ENCODE measurements at places on chromosomes 3 and 15.

DNA sequence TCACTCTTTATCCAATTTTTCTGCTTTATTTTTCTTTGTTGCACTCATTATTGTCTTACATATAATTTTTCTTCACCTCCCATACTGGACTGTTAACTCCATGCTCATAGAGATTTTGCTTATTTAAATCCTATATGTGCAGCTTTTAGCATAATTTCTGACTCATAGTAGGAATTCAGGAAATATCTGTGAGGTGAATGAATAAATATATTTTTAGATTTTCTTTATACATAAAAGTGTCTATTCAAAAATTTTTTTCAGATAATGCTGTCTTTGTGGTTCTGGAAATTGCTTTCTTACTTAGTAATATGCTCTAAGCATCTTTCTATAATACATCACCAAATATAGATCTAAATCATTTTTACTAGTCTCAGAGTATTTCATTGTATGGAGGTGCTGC, 191.8 kb upstream of the SUCLG2 start:
- DNase-seq, result no peak

DNA sequence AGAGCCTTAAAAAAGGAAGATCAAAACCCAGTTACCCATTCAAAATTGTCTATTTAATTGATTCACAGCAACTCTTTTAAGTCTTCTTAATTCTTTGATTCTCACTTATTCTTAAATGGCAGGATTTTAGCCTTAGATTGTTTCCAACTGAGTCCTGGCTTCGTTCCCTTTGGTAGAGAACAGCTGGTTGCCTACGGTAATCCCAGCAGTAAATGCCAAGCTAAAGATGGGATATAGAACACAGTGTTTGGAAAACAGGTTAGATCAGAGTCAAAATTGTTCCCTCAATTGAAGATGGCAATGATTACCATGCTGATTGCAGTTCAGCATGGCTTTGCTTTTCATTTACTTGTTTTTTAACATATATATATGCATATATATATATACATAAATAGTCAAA, 300.9 kb downstream of the PYDC2 start:
- DNase-seq, result no peak

GRCh38 chr15:82111918-82112317, 66.1 kb upstream of the MEX3B start:
- no peak for DNase-seq

GRCh38 chr15:75182187-75183131, 19.2 kb upstream of the C15orf39 start:
- DNase-seq, result no peak

DNA sequence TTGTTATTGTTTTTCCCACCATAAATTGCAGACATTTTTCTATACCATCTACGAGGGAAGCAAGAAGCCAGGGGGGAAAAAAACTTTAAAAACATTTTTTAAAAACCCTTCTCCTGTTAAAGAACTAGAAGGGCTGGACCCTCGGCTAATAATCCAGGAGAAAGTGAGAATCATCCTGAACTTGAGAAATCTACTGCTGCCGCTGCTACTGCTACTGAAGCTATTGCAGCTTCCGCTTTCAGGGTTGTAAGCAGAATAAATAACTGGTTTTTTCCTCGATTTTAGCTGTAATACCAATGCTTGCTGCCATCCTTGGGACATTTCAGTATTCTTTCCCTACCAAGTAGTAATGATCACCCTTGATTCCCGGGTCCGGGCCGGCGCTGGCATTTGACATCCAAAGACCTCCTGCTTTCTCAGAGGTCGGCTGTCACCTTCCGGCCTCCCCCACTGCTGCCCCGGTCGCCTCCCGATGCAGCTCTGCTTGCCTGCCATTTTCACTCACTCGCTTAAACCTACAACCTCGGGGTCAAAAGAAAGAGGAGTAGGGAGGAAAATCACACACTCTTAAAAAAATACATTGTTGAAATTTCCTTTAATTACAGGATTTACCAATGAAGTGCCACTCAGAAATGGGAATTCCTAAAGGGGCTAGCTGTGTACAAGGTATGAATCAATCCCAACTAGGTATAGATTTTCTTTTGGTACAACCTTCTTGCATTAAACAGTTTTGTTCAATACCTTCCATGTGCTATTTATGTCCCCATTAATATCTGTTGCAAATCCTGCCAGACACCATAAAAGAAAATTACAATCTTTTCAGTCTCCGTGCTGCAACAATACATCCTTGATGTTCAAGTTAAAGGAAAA, 674 bp upstream of the MECOM start:
- peak; percentile 59 for DNase-seq

DNA sequence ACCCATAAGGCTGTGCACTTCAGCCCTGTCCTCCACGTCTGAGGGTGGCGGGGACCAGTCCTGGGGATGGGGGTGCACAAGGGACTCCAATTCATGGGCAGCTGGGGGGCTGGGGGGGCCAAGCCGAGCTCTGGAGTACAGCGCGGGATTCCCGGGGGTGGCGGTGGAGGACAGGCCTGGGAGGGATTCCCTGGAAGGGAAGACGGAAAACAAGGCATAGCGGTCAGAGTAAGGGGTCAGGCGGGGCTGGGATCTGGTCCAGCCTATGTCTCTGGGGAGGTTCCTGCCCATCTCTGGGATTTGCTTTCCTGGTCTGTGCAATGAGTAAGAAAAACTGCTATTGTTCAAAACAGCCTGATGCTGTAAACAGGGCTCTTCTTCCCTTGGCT, 8.1 kb upstream of the IGDCC3 start:
- peak; percentile 79 for DNase-seq

DNA sequence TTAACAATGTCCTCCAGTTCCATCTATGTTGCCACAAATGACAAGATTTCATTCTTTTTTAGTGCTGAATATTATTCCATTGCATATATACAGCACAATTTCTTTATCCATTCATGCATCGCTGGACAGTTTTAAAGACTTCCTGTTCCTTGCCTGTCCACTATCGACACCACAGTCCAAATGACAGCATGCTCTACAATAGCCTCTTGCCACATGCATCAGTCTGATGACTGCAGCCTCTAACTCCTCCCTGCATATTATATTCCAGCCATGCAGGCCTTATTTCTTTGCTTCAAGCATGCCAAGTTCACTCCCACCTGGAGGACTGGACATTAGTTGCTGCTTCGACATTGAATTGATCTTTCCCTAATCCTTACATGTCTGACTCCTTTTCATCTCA, 306.2 kb downstream of the FOXP1 start:
- DNase-seq, result no peak

DNA sequence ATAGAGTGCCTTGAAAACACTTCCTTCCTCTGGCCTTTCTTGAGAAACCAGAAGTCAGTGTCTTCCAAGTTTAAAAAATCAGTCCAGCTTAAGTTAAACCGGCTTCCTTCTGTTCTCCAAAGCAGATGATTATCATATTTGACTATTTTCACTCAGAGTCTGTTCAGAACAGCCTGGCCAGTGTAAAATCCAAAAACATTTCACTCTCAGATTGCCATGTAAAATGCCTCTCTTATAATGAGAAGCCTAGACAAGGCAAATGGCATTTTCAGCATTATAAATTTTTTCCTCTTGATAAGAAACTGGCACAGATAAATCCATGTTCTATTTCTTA, 193.5 kb downstream of the TNIK start:
- DNase-seq, result no peak

- DNase-seq, result no peak
Observed at GRCh38 chr3:5616873-5617272, 429.4 kb downstream of the EDEM1 start.

- DNase-seq, result no peak
Observed at GRCh38 chr3:24377218-24377993, 117.2 kb downstream of the THRB start.
